ENCODE measurements at places on chromosomes 13 and 19. TPM values are rescaled to one million over a fixed set of nuclear protein-coding genes. Genes with fewer than 3 reads are reported as not detected.

OSCAR gene
- total RNA-seq, result 1.1 TPM

GRCh38 chr19:44499559-44499958 lies 763 bp downstream of the ZNF180 start:
- DNase-seq, result no peak
- no peaks in the 10 kb centered on the region for H3K27me3 ChIP-seq
- H3K4me3 ChIP-seq, result peak overlapping the region; percentile 79
- no peak overlapping the region for H3K27ac ChIP-seq

- H3K27ac ChIP-seq, result no peak overlapping the region
- no peak for DNase-seq
- no peaks in the 10 kb centered on the region for H3K4me1 ChIP-seq
These were observed 39.2 kb downstream of the KCNC3 start for GRCh38 chr19:50290011-50290410.

GRCh38 chr19:41541990-41542584 lies 33.9 kb upstream of the CEACAM21 start:
- H3K36me3 ChIP-seq, result no peaks in the 10 kb centered on the region
- no peak overlapping the region for H3K27ac ChIP-seq
- H3K4me3 ChIP-seq, result no peak overlapping the region
- peak; percentile 33 for DNase-seq
- H3K4me1 ChIP-seq, result no peaks in the 10 kb centered on the region

GRCh38 chr19:16638666-16639065 lies 10.7 kb upstream of the MED26 start:
- H3K36me3 ChIP-seq, result peaks cover 65% of the 10 kb centered on the region
- H3K27me3 ChIP-seq, result no peaks in the 10 kb centered on the region
- no peaks in the 10 kb centered on the region for H3K4me1 ChIP-seq
- DNase-seq, result no peak

Measured in spinal cord (tissue), 10 donors.